ENCODE measurements at places on chromosomes 2 and 18. TPM values are rescaled to one million over a fixed set of nuclear protein-coding genes. Genes with fewer than 3 reads are reported as not detected.

The B4GALT6 gene
- total RNA-seq: 7.7 TPM

The LINC00305 gene
- not detected for total RNA-seq

The MAP3K19 gene
- total RNA-seq: 0.64 TPM

The TPO gene
- total RNA-seq: not detected

The ICOS gene
- total RNA-seq: 117 TPM

The GFPT1 gene
- total RNA-seq: 57.7 TPM

The NAB1 gene
- total RNA-seq: 63.9 TPM

The CPO gene
- total RNA-seq: not detected

The RAB17 gene
- total RNA-seq: not detected

The IFT172 gene
- 16.4 TPM for total RNA-seq

The GRB14 gene
- total RNA-seq: not detected

The B3GNT7 gene
- 0.07 TPM for total RNA-seq

The UGP2 gene
- 97.2 TPM for total RNA-seq

Measured in activated naive CD4-positive, alpha-beta T cell treated with anti-CD3 and anti-CD28 coated beads, Interleukin-2, amount 50 U/mL, for 72 hours (primary cell).